ENCODE measurements at places on chromosomes 2 and 18. TPM values are rescaled to one million over a fixed set of nuclear protein-coding genes. Genes with fewer than 3 reads are reported as not detected.

- H3K4me1 ChIP-seq: no peaks in the 10 kb centered on the region
- no peaks in the 10 kb centered on the region for H3K27me3 ChIP-seq
- H3K4me3 ChIP-seq: no peak overlapping the region
- DNase-seq: no peak
These were observed 88.0 kb downstream of the ATP8B1 start for GRCh38 chr18:57715073-57715472.

DNA sequence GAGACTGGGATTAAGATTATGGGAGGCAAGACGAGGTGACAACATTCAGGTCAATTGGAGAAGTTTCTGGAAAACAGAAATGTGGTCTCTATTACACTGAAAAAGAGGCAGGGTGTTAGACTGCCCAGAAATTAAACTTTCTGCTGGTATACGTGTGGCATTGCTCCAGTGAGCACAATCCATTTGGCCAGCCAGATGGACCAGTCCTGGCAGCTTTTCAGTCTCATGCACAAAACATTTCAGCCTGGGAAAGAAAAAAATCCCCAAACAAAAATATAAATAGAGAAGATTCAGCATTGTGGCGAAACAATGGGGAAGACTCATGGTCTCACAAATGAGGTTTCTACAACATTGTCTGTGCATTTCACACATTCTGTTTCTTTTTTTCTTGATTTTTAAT, 113.9 kb downstream of the HNMT start:
- H3K4me3 ChIP-seq: no peak overlapping the region
- no peak overlapping the region for H3K27ac ChIP-seq
- H3K36me3 ChIP-seq: no peaks in the 10 kb centered on the region
- no peaks in the 10 kb centered on the region for H3K4me1 ChIP-seq

- no peaks in the 10 kb centered on the region for H3K27me3 ChIP-seq
- H3K4me3 ChIP-seq: no peak overlapping the region
- no peaks in the 10 kb centered on the region for H3K36me3 ChIP-seq
- H3K27ac ChIP-seq: peak overlapping the region; percentile 30
These were observed 69.9 kb upstream of the KLF7 start for GRCh38 chr2:207235621-207236020.

Gene ASB18
- not detected for polyA plus RNA-seq
